Mammary epithelial cell (primary cell): ENCODE measurements at places on chromosomes 2 and 18.

- no peak for DNase-seq
Observed at GRCh38 chr18:4658804-4659203, 203.7 kb upstream of the DLGAP1 start.

GRCh38 chr18:63783394-63783793 lies 8.2 kb downstream of the SERPINB7 start:
- peak; percentile 53 for DNase-seq

GRCh38 chr2:171187819-171188218 lies 27.1 kb upstream of the TLK1 start:
- no peak for DNase-seq

- no peak for DNase-seq
Observed at GRCh38 chr2:19857806-19858205, 44.0 kb downstream of the TTC32 start.

DNA sequence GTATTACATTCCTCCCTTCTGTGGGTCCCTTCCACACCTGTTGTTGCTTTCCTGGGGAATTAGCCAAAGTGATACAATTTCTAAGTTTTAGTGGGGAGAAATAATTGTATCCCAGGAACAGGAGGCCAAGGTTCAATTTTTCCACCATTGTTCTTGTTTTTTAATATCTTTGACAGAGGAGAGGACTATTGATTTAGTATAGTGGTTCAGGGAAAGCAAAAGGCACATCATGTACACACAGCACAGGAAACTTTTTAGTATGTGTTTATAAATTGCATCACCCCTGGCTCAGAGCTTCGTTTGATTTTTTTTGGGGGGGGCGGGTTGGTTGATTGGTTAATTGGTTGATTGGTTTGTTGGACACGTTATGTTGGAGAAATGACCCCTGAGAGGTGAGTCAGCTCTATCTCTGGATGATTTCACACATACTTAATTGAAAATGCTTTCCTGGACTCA lies 431.6 kb downstream of the PID1 start:
- no peak for DNase-seq

GRCh38 chr2:238015705-238016104 lies 45.1 kb upstream of the SCLY start:
- DNase-seq: no peak

DNA sequence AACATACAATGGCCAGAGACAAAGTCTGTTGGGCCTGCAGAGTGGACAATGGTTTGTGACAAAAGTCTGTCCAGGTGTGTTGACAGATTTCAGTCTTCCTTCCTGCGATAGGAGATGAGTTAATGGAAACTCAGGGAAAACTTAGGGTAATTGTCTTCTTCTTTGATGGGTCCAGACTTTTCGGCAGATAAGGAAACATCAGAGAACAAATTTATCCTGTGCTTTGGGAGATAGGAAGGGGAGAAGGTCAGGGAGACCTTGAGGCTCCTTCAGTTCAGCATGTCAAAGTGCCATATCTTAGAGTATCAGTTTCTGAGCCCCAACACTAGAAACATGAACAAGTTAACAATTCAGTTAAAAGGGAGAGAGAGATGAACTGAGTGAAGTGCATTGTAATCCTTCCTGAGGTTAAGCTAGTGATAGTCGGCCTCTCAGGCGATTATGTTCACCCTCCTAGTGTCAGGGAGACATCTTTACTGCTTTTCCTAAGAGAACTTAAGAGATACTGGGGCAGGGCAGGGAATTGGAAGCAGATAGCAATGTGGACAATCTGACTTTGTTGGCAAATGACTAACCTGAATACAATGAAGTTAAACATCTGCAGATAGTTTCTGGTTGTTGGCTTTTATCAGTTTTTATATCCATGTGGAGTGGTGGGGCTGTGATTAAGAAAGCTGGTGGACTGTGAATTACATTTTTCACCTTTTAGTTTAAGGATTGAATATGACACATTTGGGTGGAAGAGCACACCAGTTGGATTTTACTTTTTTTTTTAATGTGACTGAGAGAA lies 248.8 kb upstream of the FN1 start:
- peak; percentile 81 for DNase-seq

- DNase-seq: no peak
Observed at GRCh38 chr2:59529726-59530125, 1023.7 kb downstream of the BCL11A start.

DNA sequence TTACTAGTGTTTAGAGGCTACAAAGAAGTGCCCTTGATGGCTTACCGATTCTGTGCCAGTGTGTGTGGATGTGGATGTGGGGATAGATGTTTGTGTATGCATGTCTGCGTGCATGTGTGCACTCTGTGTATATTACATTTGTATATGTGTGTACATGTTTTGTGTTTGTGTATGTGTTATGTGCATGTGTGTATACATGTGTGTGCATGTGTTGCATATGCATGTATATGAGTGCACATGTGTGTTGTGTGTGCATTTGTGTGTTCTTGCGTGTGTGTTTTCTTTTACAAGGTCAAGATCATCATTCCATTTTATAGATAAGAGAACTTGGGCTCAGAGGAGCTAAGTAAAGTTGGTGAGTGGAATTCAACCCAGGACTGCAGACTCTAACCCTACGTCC lies 217.1 kb upstream of the PID1 start:
- DNase-seq: no peak

GRCh38 chr2:65231892-65232477 lies 4.4 kb downstream of the ACTR2 start:
- DNase-seq: no peak

GRCh38 chr2:28345619-28346018 lies 47.0 kb upstream of the FOSL2 start:
- DNase-seq: no peak

DNA sequence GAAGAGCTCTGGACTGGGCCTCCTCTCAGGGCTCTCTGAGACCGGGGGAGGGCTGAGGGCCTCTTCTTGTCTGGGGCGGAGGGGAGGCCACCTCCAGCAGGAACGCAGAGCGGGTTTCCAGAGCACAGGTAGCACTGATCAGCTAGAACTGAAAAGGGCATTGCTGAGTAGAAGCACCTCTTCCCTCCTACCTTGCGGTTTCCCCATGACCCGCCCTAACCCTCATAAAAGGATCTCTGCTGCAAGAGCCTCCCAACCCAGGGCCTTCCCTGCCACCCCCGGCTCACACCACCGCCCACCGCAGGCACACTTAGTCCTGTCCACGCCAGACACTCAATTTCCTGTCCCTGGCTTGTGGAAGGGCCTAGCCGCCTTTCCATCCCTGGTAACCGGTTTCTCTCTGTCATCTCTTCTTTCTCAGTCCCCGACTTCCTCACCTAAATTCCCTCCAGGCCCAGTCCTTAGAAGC lies 966 bp downstream of the ADCY3 start:
- DNase-seq: peak; percentile 63

DNA sequence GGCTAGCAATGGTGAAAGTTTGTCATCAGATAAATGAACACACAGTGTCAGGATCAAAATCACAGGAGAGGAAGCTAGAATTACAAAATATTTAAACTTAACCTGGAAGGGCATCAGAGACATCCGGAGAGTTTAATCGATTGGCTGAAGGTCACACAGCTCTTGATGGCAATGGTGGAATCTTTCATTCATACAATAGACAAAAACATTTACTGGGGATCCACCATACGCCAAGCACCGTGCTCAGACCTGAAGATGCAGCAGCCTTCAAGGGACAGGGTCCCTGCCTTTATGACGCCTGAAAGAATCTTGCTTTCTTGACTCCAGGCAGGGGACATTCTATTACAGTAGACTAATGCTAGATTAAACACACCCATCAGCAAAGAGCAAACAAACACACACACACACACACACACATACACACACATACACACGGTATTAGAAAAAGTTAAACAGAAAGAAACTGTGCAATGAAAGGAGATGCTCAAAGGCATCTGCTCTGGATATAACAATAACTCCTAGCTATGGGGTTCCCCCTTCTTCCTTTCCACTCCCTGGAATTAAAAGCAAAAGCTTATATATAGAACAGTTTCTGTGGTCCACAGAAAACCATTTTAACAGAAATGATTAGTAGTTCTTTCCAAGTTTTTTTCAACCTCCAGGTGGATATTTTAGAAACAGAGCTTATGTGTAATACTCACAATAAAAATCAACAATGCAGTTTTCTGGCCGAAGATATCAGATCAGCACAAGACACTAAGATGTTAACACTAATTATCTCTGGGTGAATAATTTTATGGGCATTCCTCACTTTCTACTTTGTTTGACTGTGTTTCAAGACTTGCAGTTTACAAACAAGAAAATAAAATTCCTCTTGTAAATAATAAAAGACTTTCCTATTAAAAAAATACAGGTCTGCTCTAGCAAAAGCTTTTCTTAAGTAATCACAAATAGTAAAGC lies 151.7 kb downstream of the ANKRD44 start:
- no peak for DNase-seq

DNA sequence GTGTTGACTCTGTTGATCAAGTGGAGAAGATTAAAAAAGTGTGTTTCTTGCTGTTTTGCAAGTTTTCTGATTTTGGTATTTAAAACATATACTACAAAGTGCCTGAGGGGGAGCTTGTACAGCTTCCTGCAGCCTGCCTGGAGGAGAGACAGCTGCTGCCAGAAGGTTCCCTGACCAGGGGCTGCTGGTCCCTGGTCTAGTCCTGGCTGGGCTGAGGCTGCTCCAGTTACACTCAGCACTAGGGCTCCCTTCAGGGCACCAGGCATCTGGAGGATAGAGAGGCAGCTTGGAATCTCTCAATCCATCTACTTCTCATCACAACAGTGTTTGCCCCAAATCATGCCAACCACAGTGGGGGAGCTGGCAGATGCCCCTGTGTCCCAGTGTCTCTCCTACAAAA lies 4.8 kb downstream of the MC2R start:
- DNase-seq: no peak

GRCh38 chr18:34909637-34910364 lies 131.4 kb upstream of the MAPRE2 start:
- no peak for DNase-seq

DNA sequence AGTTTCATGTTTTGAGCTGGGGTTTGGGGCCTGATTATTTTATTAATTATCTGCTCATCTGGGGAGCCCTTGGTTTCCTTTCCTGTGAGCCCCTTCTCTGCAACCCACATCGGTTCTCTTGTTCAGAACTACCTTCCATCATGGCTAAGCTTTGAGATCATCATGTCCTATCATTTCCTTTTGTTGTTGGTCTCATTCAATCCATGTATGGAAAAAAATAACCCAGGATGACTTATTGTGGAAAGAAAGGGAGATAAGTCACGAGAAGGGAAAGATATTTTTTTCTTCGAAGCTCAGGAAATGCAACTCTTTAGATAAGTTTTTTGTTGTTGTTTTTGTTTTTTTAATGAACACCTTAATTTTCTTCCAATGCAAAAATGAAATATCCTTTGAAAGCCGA lies 43.7 kb downstream of the EHD3 start:
- no peak for DNase-seq

DNA sequence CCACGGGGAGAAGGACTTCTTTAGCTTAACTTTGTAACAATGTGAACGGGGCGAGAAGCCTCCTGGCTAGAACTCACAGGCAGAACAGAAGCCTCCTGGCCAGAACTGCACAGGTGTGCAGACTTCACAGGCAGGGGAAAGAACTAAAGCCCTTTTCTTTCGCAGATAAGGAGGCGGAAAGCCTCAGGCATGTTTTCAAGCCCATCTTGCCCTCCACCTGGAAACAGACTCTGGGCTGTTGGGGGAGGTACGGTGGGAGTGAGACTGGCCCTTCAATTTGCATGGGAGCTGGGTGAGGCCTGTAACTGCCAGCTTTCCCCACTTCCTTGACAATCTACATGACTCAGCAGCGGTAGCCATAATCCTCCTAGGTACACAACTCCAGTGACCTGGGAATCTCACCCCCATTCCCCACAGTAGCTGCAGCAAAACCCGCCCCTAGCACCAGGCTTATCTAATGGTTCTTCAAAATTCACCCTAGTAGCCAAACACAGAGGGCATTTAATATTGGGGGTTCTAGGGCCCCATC lies 22.9 kb upstream of the ABCA12 start:
- DNase-seq: no peak

- DNase-seq: no peak
Observed at GRCh38 chr2:109210431-109211200, 81.6 kb downstream of the SH3RF3 start.

- DNase-seq: peak; percentile 61
Observed at GRCh38 chr2:9832586-9832985, 10.7 kb upstream of the TAF1B start.
